ENCODE measurements at places on chromosomes 12 and 14.
A peak's percentile ranks its signal among the peaks of the same experiment; 100 is the strongest.

DNA sequence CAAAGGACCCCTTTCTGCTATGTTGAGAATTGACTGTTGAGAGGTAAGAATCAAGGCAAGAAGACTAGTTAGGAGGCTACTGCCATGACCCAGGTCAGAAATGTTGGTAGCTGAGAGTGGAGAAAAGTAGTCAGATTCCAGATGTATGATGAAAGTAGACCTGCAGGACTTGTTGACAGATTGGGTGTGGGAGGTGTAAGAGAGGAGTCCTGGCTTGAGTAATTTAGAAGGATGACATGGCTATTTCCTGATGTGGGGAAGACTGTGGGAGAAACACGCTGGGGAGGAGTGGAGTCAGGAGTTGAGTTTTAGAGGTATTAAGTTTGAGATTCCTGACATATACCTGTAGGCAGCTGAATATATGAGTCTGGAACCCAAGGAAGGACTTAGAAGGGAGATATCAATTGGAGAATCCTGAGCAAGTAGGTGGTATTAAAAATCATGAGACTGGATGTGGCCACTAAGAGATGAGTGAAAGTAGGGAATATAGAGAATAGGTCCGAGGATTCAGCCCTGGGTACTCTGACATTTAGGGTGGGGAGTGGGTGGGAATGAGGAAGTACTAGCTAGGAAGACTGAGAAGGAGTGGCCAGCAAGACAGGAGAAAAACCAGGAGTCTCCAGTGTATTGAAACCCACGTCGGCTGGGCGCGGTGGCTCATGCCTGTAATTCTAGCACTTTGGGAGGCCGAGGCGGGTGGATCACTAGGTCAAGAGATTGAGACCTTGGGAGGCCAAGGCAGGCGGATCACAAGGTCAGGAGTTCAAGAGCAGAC lies 12.6 kb upstream of the DDX47 start:
- no peak for DNase-seq

GRCh38 chr14:68624541-68625220 lies 168.2 kb downstream of the ZFP36L1 start:
- DNase-seq: peak; percentile 70

DNA sequence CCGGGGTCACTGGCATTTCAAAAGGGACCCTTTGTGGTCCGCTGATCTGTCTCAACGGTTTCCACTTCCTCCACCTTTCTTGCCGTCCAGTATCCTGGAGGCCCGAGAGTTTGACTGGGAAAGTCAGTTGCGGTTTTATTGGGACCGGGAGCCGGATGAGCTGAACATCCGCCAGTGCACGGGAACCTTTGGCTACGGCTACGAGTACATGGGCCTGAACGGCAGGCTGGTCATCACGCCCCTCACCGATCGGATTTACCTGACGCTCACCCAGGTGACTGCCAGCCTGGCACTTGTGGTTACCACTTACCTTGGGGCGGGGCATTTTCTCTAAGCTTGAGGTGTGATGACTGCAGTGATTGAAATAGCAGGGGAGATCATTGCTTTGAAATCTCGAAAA lies 83.8 kb downstream of the DNAH10 start:
- no peak for DNase-seq

- DNase-seq: no peak
Measured at GRCh38 chr12:26869104-26869494, 36.1 kb upstream of the ITPR2 start.

DNA sequence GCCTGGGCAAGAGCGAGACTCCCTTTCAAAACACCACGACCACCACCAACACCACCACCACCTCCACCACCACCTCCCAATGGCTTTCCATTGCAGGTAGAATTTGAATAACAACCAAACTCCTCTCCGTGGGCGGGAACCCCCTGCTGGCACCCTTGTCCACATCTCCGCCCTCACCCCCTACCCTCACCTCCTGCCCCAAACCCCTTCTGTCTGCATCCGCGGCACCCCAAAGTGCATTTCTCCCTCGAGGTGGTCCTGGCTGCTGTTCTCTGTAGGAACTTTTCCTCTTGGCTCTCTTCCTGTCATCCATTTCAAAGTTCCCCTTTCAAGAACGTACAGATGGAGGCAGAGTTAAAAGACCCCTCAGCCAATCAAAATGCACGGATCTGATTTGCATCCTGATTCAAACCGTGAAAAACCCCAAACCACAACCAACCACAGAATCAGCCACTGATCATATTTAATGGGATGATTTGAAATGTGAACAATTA lies 3.8 kb downstream of the SDSL start:
- no peak for DNase-seq

GRCh38 chr12:11014234-11014633 lies 8.2 kb downstream of the TAS2R19 start:
- DNase-seq: no peak

- no peak for DNase-seq
Measured at GRCh38 chr12:92560713-92561542, 141.9 kb upstream of the PLEKHG7 start.

- DNase-seq: no peak
Measured at GRCh38 chr12:42631513-42631912, 42.0 kb upstream of the PRICKLE1 start.

- DNase-seq: no peak
Measured at GRCh38 chr14:81273961-81274575, 53.3 kb upstream of the GTF2A1 start.

DNA sequence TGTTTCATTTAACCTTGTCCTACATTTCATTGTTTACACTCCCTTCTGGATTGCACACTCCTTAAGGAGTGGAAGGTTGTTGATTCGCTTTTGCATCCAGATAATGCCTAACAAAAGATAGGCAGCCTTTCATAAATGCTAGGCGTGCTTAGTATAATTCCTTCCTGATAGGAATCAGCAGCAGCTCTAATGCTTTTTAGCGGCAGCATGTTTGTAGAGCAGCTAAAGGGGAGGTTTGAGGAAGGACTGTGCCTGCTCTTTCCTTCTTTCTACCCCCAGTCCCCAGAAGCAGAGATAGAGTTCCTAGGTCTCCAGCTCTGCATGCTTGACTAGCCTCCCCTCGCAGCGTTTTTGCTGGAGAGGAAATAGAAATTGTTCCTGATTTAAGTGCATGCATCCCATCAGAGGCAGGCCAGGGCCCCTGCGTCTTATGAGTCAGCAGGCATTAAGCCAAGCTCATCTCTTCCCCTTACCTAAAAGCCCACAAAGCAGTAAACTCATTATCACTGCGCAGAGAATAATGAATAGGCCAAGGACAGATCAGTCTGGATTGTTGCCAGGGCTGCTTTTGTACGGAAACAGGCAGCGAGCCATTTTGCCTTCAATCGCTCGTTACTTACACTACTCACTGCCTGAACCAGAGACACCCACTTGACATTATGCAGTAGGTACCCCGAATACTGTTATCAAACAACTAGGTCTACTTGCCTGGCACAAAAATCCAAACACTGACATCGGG lies 14.0 kb upstream of the TBPL2 start:
- DNase-seq: no peak

- no peak for DNase-seq
Measured at GRCh38 chr14:101552786-101553231, 8.5 kb upstream of the DIO3 start.

- DNase-seq: no peak
Measured at GRCh38 chr14:32412103-32412502, 83.0 kb downstream of the AKAP6 start.

GRCh38 chr12:120546050-120546386 lies 11.9 kb downstream of the RNF10 start:
- no peak for DNase-seq

GRCh38 chr12:92462049-92462448 lies 240.7 kb upstream of the PLEKHG7 start:
- no peak for DNase-seq

DNA sequence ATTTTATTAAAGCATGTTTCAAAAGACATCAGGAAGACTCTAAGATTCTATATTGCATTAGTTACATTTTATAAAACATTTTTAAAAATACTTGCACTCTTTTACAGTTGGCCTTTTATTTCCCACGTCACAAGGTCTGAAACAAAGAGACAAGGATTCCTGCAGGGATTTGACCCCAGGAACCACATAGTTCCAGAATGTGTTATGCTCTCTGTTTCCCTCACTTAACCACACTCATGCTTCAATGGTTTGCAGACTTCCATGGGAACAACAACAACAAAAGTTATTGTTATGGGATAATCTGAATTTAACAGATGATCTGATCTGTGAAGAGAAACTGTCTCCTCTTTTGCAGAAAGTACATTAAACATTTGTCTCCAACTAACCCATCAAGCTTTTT lies 104.3 kb upstream of the PPFIA2 start:
- no peak for DNase-seq

DNA sequence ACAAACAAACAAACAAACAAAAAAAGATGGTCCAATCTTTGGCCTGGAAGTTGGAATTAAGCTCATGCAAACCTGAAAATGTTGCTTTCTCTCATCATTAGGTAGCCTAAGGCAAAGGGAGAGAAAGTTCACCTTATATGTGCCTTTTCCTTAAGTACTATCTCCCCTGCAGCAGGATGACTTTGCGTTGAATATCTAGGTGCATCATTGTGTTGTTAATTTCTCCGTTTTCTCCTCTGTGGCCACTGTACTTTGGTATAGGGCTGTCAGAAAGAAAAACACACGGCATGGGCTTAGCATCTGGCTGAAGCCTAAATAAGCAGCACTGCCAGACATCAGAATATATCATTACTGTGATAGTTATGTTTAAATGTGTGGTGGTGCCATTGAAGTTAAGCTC lies 345.5 kb downstream of the BCAT1 start:
- no peak for DNase-seq

DNA sequence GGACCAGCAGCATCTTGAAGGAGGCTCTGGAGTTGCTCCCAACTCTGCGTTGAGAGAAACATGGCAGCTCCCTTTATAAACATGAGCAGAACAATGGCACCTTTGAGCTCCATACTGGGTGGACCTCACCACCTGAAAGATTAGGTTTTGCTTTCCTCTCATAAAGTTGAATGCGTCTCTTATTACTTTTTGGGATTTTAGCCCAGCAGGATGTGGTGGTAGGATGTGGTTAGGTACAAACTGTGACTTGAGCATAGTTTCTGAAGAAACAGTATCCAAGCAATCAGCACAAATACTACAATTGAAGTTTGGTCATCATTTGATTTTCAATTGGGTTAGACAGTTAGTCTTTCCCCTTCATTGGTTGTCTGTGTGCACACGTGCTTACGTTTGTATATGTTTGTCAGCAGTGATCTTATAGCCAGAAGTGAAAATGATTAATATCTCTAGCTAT lies at the start of gene PRR4:
TSS of gene PRR4 (minus strand) at position 51 of the 454 bp plus-strand sequence. CDS start at position 13, 38 bp downstream.
- DNase-seq: no peak

- no peak for DNase-seq
Measured at GRCh38 chr14:97832776-97833175, 1035.6 kb downstream of the VRK1 start.

DNA sequence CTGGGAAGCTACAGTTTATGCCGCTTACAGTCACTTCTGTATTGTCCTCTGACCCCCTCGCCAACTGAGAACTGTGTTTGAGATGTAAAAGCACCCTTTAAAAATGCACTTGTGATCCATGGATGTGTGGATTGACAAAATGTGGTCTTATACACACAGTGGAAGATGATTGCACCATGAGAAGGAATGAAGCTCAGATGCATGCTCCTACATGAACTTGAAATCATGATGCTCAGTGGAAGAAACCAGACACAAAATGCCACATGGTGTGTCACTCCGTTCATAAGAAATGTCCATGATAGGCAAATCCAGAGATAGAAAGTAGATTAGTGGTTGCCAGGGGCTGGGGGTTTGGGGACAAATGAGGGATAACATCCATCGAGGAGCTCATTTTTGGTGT lies 58.0 kb downstream of the PITPNM2 start:
- no peak for DNase-seq

DNA sequence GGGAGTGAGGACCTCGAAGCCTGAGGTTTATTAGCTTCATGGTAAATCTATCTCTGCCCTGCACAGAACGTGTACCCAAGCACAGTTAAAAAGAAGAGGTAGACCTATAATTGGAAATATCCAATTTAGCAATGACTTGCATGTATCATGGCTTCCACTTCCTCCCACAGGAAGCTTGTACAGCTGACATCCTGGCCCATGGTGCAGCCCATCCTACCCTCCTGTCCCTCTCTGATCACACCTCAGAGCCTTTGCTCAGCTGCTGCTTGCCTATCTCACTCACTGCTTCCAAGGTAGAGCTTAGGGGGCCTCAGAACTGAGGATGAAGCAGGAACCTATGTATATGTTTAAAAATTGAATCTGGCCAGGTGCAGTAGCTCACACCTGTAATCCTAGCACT lies 4.3 kb upstream of the BCDIN3D start:
- no peak for DNase-seq

- DNase-seq: no peak
Measured at GRCh38 chr12:84159260-84159659, 753.3 kb downstream of the SLC6A15 start.
